Body of pancreas (tissue), 4 donors: ENCODE measurements at places on chromosomes 2 and 18. TPM values are rescaled to one million over a fixed set of nuclear protein-coding genes. Genes with fewer than 3 reads are reported as not detected.

Gene BOLL
- not detected for total RNA-seq

Gene GPAT2
- total RNA-seq, result 1.6 TPM

Gene LDAH
- 10.6 TPM for total RNA-seq

Gene CNTNAP5
- total RNA-seq, result 0.33 TPM

GRCh38 chr2:205427112-205427511 lies 255.2 kb upstream of the NRP2 start:
- H3K27me3 ChIP-seq, result no peaks in the 10 kb centered on the region
- no peaks in the 10 kb centered on the region for H3K36me3 ChIP-seq
- H3K4me3 ChIP-seq, result no peak overlapping the region
- DNase-seq, result no peak
- H3K4me1 ChIP-seq, result no peaks in the 10 kb centered on the region

DNA sequence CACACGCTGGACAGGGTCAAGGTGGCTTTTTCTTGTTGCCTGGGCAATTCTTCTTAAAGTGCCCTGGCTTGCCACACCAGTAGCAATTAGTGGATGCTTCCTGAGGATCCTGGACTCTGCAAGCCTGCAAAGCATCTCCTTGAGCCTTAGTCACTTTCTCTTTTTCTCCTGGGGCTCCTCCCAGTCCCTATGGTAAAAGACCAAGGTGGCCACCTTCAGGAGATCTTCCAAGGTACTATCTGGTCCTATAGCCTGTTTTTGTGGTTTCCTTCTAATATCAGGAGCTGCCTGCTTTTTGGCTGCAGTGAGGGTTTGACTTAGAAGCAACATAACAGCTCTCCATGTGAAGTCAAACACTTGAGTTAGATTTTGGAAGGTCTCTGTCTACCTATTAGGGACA lies 33.3 kb upstream of the GMCL1 start:
- no peak overlapping the region for H3K27ac ChIP-seq
- no peak for DNase-seq
- no peak overlapping the region for H3K4me3 ChIP-seq
- peaks cover 53% of the 10 kb centered on the region for H3K4me1 ChIP-seq
